SK-N-DZ (cell line): ENCODE measurements at places on chromosomes 12 and 14.

DNA sequence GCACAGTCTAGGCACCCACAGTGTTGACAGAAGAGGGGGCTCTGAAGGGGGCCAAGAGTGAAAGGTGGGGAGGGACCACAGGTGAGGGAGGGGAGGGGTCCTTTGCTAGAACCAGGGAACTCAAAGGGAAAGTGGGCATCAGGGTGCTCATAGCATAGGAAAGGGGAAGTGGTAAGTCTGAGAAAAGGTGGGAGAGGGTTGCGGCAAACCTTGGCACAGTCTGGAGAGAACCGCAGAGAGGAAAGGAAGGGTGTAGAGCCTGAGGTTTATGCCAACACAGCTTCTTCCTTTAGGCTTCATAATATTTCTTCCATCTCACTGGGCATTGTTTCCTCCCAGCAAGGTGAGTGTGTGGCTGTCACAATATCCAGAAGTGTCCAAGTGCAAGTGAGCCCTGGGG, 11.5 kb upstream of the PLEK2 start:
- no peak for DNase-seq

DNA sequence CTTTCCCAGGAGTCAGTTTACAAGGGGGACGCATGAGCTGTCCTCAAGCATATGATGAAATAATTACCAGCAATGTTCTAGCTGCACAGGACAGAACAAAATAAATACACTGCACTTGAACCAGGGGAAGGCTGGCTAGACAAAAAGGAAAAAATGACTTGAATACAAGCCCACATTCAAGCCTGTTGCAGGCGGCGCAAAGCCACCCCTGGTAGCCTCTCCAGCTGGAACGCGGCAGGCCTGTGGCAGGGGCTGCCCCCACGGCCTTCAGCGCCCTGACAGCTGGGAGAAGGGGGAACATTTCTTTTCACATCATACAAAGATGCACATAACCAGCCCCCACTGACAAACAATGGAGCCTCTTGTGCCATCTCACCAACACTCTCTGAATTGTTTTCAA, 57.1 kb downstream of the TRAFD1 start:
- no peak for DNase-seq

- DNase-seq = no peak
These were observed 45.8 kb downstream of the ARL6IP4 start for GRCh38 chr12:123026094-123026853.

DNA sequence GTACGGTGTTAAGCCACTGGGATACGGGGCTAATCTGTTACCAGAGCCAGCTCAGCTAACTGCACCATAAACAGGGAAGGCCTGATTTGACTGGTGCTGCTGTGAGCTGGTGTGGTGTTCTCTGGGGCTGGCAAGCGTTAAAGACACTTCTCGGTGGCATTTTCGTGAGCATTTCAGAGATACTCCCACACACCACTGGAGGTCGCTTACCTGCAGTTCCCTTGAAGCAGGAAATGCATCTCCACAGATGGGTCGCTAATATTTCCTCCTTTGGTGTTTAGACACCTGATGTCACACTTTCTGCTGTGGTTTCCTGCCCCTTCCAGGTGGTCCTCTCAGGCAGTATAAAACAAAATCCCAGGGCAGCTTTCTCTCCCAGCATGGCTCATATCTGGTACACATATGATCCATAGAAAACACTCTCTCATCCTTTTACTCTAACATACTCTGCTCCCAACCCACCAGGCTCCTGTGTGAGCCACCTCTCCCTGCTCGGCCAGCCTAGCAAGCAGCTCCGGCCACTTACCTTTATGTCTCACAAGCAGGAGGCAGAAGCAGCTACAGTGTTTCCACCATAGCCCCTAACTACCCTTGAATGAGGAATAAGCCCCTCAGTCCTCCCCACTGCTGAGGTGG, 129.9 kb upstream of the GRIN2B start:
- DNase-seq = peak; percentile 17

- peak; percentile 39 for DNase-seq
These were observed 195.6 kb upstream of the KRR1 start for GRCh38 chr12:75706786-75707605.
